ENCODE measurements at places on chromosomes 11 and 22.

DNA sequence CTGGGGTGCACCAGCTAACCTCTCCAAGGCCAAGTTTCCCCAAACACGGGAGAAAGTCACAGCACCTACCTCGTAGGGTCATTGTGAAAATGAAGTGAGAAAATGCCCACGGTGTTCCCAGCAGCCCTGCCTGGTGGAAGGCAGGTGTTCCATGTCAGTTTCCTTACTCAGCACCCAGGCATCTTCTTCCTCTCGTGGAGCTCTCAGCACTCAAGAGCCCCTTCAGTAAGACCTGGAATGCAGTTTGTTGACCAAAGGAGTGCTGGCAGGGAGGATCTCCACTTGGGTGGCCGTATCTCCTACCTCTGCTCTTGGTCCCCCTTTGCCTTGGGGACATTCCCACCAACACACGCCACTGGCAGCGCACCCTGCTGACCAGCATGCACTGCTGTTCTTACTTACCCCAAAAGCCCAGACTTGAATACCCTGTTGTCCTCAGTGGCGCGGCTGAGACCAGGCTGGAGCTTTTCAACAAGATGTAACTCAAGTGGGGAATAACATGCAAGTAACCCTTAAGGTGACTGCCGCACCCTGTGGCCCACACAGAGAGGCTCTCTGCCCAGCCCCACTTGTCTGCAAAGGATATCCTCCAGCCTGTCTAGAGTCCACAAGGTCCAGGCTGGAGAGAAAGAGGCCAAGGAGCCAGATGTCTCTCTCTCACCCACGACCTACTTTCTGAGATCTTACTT lies 201.2 kb upstream of the TMEM45B start:
- DNase-seq = no peak

DNA sequence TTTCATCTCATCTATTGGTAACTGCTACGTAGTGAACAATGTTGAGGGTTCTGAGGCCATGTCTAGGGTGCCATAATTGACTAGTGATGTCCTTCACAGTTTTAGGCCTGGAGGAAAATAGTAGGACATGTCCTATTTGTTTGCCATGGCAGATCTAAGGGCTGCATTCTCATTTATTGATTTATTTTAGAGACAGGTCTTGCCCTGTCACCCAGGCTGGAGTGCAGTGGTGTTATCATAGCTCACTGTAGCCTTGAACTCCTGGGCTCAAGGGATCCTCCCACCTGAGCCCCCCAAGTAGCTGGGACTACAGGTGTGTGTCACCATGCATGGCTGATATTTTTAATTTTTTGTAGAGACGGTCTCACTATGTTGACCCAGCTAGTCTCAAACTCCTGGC lies 5.2 kb downstream of the CEP164 start:
- no peak for DNase-seq

GRCh38 chr11:4704054-4704789 lies at the start of gene MMP26:
TSS of gene MMP26 (plus strand) at chr11:4704784.
- no peak for DNase-seq

GRCh38 chr22:19714312-19715187 lies at the start of gene SEPTIN5:
TSS of gene SEPTIN5 (plus strand) at chr22:19714503. CDS start at chr22:19714589, 86 bp downstream.
- no peak for DNase-seq

- DNase-seq = no peak
These were observed 3.3 kb downstream of the NPAT start for GRCh38 chr11:108218912-108219783.

- no peak for DNase-seq
These were observed 3.0 kb upstream of the SLC43A3 start for GRCh38 chr11:57429946-57430345.

GRCh38 chr11:65589444-65590239 lies 6.0 kb downstream of the KCNK7 start:
- DNase-seq = no peak

DNA sequence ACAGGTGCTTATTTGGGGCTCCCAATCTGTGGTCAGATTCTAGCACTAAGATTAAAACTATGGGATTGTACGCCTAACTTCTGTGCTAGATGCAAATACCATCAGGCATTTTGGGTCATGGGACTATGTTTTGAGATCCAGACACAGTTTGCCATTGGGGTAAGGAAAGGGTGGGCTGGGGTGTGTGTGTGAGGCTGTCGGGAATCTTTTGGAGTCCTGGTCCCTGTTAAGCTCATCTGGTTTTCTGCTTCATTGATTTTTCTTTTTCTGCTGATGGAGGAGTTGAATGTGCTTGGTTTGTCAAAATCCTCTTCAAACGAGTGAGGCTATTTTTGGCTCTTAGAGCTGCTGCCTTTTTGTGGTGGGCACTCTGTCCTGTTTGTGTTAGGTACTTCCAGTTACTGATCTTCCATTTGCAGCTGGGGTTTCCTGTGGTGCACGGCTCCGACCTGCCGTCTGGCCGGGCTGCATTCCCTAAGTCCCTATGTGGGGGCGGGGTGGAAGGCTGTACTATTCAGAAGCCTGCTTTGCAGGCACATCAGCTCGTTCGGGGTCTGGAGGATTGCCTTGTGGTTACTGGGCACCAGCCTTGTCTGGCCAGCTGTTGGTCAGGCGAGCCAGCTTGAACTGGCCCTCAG lies 2.9 kb downstream of the BCR start:
- no peak for DNase-seq

DNA sequence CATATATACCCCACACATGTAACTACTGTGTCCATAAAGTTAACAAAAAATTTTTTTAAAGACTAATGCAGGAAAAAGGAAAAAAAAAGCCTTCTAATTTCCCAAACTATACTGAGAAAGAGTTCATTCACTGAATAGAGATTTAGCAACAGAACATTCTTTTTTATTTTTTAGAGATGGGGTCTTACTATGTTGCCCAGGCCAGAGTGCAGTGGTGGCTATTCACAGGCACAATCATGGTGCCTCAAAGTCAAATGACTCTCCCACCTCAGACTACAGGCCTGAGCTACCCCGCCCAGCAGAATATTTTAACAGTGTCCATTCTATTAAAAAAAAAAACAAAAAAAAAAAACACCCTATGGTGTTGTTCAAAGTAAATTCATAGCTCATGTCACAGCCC lies 25.7 kb downstream of the DGCR2 start:
- DNase-seq = no peak

DNA sequence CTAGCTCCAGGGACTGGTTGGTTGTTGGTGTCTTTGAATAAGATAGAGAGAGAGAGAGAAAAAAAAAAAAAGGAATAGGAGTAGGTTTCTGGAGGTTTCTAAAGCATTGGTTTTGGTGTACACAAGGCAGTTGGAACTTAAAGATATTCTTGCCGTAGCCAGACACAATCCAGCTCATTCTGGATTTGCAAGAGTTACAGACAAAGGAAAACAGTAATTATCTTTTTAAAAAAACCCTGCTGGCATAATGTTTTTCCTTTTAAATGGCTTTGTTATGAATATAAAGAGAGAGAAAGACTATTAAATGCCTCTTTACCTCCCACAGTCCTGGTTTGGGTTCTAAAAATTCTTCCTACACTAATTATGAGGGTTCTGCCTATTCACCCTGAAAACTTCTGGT lies 120.4 kb upstream of the RAG2 start:
- no peak for DNase-seq

- DNase-seq = no peak
These were observed 13.7 kb downstream of the TRMU start for GRCh38 chr22:46349238-46349637.
